ENCODE measurements at places on chromosomes 5 and 9.

DNA sequence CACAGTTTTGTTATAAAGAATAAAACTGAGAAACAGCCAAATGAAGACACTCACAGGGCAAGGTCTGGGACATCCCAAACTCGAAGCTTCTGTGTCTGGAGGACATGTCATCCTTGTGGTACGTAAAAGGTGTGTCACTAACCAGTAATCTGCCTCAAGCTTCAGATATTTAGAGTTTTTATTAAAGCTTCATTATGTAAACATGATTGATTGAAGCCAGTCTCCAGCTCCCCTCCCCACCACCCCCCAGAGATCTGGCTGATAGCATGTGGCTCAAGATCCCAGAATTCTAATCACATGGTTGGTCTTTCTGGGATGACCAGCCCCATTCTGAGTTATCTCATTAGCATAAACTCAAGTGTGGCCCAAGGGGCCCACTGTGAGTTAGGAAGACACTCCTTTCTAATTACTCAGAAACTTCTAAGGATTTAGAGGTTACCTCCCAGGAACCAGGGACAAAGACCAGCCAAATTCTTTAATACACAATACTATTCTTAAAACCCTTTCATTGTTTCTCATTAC is 31.4 kb upstream of the ERAP1 start:
- no peaks in the 10 kb centered on the region for H3K27me3 ChIP-seq
- no peak for DNase-seq
- no peaks in the 10 kb centered on the region for H3K36me3 ChIP-seq
- no peak overlapping the region for H3K4me3 ChIP-seq
- no peaks in the 10 kb centered on the region for H3K4me1 ChIP-seq
- H3K27ac ChIP-seq: no peak overlapping the region

DNA sequence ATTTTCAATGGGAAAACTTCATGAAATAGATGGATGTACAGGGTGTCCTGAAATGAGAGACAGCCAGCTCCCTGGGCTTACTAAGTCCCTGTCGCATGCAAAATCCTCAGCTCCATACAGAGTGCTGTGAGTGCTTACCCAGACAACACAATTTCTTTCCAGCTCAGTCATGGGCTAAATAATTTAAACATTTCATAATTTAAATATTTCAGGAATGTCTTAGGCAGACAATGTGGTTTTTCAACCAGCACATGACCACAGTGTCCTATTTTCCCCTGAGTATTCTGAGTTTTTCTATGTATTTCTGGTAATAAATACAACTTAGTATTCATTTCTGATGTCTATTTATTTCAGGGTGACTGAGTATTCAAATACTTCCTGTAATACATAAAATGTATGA is 188.5 kb upstream of the SNX2 start:
- H3K4me1 ChIP-seq: no peaks in the 10 kb centered on the region
- H3K4me3 ChIP-seq: no peak overlapping the region
- no peaks in the 10 kb centered on the region for H3K27me3 ChIP-seq
- no peaks in the 10 kb centered on the region for H3K36me3 ChIP-seq
- no peak overlapping the region for H3K27ac ChIP-seq
- no peak for DNase-seq

DNA sequence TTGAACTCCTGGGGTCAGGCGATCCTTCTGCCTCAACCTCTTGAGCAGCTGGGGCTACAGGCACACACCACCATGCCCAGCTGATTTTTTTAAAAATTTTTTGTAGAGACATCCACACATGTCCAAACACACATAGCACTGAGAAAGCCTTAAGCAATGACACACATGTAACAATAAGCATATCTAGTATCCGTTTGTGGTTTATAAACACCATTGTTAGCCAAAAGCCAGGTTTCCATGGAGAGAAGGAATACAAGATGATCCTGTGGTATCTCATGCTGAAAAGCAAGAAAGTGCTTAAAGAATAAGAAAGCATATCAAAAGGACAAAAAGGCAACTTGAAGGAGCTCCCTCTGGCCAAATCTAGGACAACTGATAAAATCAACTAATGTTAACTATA is 29.7 kb upstream of the SLC1A3 start:
- H3K36me3 ChIP-seq: no peaks in the 10 kb centered on the region
- no peak overlapping the region for H3K4me3 ChIP-seq
- DNase-seq: no peak

DNA sequence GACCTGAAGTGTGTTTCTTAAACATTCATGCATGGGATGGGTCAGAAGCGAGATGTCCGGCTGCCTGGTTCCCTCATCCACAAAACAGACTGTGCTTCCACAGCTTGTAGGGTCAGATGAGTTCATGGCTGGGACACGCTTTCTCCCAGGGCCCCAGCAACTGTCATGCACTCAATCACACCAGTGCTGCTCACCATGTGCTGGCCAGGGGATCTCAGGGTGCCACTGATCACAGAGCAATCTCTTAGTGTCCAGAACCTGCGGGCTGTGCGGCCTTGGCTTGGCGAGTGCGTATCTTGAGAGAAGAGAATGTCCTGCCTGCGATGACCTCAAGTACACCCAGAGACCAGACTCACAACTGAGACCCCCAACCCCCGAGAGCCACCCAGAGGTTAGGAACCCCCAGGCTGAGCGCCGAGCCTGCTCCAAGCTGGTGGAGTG is 26.0 kb upstream of the FCN2 start:
- no peaks in the 10 kb centered on the region for H3K4me1 ChIP-seq
- no peak for DNase-seq
- H3K36me3 ChIP-seq: no peaks in the 10 kb centered on the region

DNA sequence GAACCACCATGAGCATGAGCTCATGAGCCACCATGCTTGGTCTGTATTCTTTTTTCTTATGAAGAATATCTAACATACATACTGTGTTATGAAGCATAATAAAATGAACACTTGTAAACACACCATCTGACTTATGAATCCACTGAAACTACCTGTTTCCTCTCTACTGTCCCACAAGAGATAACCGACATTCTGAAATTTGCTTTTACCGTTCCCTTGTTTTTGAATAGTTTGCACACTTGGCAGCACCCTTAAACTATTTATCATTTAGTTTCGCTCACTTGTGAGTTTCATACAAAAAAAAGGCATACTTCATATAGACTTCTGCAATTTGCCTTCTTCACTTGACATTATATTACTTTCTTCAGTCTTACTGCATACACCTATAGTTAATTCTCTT is 8.9 kb downstream of the LARS1 start:
- no peak overlapping the region for H3K4me3 ChIP-seq
- H3K4me1 ChIP-seq: peaks cover 15% of the 10 kb centered on the region
- no peaks in the 10 kb centered on the region for H3K27me3 ChIP-seq
- no peak overlapping the region for H3K27ac ChIP-seq

- peaks cover 20% of the 10 kb centered on the region for H3K27me3 ChIP-seq
- no peak overlapping the region for H3K27ac ChIP-seq
- DNase-seq: no peak
- H3K36me3 ChIP-seq: no peaks in the 10 kb centered on the region
- peaks cover 11% of the 10 kb centered on the region for H3K4me1 ChIP-seq
Observed at GRCh38 chr5:142743592-142744441, 26.4 kb upstream of the ARHGAP26 start.

- H3K27ac ChIP-seq: no peak overlapping the region
- H3K4me3 ChIP-seq: no peak overlapping the region
- no peaks in the 10 kb centered on the region for H3K36me3 ChIP-seq
- no peak for DNase-seq
- peaks cover 6% of the 10 kb centered on the region for H3K27me3 ChIP-seq
Observed at GRCh38 chr5:173458828-173459609, 130.8 kb upstream of the STC2 start.

DNA sequence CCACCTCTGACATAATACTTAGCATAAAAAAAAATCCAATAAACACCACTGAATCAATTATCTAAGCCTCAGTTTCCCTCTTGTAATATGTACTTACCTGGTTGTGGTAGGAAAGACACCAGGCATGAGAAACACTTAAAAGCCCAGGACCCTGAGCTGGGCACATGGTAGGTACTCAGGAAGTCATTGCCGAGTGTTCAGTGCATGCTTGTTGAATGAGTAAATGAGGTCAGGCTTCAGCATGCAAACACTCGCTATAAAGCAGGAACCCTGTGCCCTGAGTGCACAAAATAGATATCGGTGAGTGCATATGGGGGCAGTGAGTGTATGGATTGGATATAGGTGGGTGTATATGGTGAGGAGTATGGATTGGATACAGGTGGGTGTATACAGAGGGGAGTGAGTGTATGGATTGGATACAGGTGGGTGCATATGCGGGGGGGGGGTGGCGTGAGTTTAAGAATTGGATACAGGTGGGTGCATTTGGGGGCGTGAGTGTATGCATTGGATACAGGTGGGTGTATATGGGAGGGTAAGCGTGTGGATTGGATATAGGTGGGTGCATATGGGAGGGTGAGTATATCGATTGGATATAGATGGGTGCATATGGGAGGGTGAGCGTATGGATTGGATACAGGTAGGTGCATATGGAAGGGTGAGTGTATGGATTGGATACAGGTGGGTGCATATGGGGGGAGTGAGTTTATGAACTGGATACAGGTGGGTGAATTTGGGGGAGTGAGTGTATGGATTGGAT is 194.3 kb upstream of the MSX2 start:
- no peaks in the 10 kb centered on the region for H3K27me3 ChIP-seq
- no peaks in the 10 kb centered on the region for H3K36me3 ChIP-seq
- H3K4me1 ChIP-seq: no peaks in the 10 kb centered on the region
- no peak for DNase-seq
- H3K4me3 ChIP-seq: no peak overlapping the region
- H3K27ac ChIP-seq: no peak overlapping the region

- no peak for DNase-seq
- H3K36me3 ChIP-seq: no peaks in the 10 kb centered on the region
Observed at GRCh38 chr5:72474046-72474500, 33.1 kb downstream of the ZNF366 start.

GRCh38 chr5:135154961-135155360 is 120.9 kb upstream of the PITX1 start:
- H3K4me3 ChIP-seq: no peak overlapping the region
- no peak overlapping the region for H3K27ac ChIP-seq
- no peak for DNase-seq
- peaks cover 64% of the 10 kb centered on the region for H3K27me3 ChIP-seq
- no peaks in the 10 kb centered on the region for H3K4me1 ChIP-seq

GRCh38 chr9:125931211-125931610 is 184.0 kb downstream of the PBX3 start:
- no peak for DNase-seq
- no peak overlapping the region for H3K4me3 ChIP-seq
- H3K36me3 ChIP-seq: peaks cover 3% of the 10 kb centered on the region
- no peaks in the 10 kb centered on the region for H3K27me3 ChIP-seq
- H3K27ac ChIP-seq: no peak overlapping the region

DNA sequence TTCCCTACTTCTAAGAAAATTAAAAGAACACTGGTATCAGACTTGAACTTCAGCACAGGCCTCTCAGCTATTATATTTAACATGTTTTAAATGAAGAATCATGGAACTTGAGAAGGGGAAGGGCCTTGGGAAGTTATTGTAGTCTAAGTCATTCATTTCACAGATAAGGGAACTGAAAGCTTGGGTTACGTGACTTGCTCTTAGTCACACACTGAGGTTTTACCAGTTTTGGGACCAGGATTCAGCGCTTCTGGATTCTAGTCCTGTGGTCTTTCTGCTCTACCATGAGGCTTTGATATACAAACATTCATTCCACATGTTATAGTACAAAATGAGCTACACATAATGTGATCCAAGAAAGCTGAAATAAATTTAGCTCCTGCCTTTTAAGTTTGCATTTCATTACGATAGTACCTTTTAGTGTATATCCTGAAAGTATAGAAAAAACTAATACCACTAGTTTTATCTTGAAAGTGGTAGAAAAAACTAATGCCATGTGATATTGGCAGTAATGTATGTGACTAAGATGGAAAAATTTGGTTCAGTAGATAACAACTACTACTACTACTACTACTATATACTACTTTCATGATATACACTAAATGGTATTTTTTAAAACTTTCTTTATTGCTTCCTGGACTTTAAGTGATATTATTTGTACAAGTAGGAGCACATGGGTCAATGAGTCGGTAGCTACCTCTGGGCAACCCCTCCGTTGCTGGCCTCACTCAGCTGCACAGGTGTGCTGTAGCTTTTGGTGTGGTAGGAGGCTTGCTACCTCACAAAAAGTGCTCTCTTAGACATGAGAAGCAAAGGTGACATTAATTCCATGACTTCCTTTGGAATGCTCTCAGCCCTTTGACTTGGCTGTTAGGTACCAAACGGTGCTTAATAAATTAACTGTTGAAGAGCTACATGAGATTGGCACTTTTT is 40.7 kb downstream of the F2RL2 start:
- peaks cover 41% of the 10 kb centered on the region for H3K4me1 ChIP-seq
- H3K27me3 ChIP-seq: no peaks in the 10 kb centered on the region
- H3K4me3 ChIP-seq: no peak overlapping the region
- peaks cover 30% of the 10 kb centered on the region for H3K36me3 ChIP-seq
- DNase-seq: no peak

- H3K4me3 ChIP-seq: no peak overlapping the region
- H3K27me3 ChIP-seq: no peaks in the 10 kb centered on the region
- no peaks in the 10 kb centered on the region for H3K4me1 ChIP-seq
- no peak overlapping the region for H3K27ac ChIP-seq
Observed at GRCh38 chr5:101292199-101292598, 389.1 kb upstream of the ST8SIA4 start.

DNA sequence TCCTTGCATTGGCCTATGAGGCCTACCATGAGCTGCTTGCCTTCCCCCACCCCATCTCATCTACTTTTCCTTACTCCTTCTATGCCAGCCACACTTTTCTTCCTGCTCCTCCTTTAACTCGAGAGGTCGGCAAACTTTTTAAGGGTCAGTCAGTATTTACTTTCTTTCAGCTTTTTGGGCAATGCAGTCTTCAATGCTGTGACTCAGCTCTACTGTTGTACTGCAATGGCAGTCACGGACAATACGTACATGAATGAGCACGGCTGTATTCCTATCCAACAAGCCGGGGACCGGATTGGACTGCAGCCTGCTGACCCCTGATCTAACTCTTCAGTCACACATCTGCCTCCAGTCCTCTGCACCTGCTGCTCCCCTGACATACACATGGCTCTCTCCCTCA is 602 bp upstream of the ACTL7A start:
- H3K36me3 ChIP-seq: no peaks in the 10 kb centered on the region
- H3K27me3 ChIP-seq: peaks cover 5% of the 10 kb centered on the region
- H3K4me1 ChIP-seq: no peaks in the 10 kb centered on the region
- H3K27ac ChIP-seq: no peak overlapping the region

DNA sequence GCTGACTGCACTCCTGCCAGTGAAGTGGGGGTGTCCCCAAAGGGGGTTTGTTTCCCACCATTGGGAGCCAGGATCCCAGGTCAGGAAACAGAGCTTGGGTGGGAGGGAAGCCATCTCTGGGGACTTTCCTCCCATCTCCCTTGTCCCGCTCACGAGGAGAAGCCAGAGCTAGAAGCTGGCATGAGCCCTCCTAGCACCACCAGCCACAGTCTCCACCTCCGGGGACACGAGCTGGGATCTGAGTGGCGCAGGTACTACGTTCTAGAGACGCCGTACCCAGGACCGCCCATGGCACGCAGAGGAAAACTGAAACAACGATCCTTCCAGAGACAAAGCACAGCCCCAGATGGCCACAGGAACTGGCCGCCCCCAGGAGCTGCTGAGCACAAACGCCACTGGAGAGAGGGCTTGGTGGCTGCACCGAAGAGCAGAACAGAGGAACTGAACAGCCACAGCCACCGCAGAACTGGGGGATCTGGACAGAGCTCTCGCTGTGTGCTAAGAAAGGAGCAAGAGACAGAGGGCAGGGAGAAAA is 29.8 kb downstream of the ADAMTS2 start:
- H3K36me3 ChIP-seq: no peaks in the 10 kb centered on the region
- no peak for DNase-seq
- H3K4me1 ChIP-seq: no peaks in the 10 kb centered on the region
- H3K27me3 ChIP-seq: peaks cover 17% of the 10 kb centered on the region
- no peak overlapping the region for H3K27ac ChIP-seq

Data from effector memory CD8-positive, alpha-beta T cell (primary cell).